Thymus (tissue), 14 donors: ENCODE measurements at places on chromosomes 2 and 18.

DNA sequence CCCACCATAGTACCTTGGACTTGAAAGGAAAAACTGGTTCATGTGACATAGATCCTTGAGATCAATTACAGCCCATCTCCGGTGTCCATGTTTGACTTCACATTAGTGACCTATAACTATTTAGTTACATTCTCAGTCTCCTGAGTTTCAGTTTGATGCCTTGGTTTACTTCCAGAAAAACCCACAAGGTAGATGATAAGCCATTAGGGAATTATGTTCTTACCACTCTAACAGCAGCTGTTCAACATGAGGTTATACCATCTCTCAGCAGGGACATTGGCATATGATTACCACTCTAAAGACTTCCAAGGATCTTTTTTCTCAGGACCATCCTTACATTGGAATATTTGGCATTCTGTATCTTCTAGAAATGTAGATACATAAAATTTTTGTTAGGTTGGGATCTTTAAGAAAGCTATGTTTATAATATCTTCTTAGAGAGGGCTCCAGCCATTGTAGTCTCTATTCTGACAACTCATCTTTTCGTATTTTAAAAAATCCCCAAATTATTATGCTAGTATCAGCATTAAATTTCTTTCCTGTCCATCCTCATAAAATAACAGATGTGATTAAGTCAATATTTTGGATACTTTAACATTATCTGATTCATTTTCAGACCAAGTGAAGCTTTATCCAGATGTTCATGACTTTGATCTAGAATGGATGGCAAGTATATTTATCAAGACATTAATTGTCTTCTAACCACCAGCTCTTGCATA lies 258.9 kb downstream of the RDH14 start:
- DNase-seq: no peak

GRCh38 chr18:32612651-32613050 lies 142.0 kb upstream of the GAREM1 start:
- DNase-seq: no peak

DNA sequence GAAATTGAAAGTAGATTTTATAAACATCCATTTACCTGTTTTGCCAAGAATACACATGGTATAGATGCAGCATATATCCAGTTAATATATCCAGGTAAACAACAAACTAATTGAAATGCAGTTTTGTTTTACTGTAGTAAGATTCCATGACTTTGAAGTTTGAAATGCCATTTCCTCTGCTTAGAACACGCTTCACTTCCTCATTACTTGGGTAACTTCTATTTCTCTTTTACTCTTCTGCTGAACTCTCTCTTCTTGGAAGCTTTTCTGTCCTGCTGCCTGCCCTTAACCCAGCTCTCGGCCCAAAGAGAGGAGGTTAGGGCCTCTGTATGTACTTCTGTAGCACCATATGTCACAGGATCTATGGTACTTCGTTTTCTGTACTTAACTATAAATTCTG lies 14.1 kb upstream of the IL1RL2 start:
- no peak for DNase-seq

- no peak for DNase-seq
Measured at GRCh38 chr18:56952026-56952425, 194.9 kb upstream of the BOD1L2 start.

DNA sequence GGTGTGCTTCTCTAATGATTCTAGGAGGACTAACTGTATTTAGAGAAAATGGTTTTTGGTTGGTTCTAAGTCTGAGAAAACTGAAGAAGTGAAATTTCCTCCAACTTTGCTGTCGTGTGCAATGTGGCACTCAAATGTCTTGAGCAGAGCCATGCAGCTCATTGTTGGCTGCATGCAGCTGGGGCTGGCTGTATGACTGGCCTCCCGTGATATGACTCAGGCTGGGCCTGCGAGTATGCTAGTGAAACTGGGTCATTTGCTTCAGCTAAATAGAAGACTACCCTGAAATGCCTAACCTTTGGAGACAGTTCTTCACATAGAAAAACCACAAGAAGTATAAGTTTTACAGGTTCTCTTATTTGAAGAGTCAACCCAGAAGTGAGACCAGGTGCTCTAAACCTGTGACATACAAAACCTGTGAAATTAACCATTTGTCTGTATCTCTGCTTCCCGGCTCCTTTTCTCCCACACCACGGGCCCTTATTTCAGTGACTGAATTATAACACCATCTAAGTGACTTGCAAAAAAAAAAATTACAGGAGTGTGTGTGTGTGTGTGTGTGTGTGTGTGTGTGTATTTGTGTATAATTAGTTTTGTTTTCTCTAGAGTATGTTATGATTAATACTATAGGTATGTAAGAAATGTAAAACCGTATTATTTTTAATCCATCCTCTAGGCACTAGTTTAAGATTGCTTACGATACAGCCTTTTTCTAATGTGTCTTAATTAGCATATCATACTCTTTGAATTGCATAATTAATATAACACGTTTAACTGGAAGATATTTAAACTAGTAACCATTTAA lies 15.9 kb downstream of the POLI start:
- DNase-seq: peak; percentile 79

- peak; percentile 4 for DNase-seq
Measured at GRCh38 chr2:178306352-178307073, 112.2 kb downstream of the OSBPL6 start.

GRCh38 chr18:50586710-50587109 lies 26.8 kb downstream of the MAPK4 start:
- no peak for DNase-seq

DNA sequence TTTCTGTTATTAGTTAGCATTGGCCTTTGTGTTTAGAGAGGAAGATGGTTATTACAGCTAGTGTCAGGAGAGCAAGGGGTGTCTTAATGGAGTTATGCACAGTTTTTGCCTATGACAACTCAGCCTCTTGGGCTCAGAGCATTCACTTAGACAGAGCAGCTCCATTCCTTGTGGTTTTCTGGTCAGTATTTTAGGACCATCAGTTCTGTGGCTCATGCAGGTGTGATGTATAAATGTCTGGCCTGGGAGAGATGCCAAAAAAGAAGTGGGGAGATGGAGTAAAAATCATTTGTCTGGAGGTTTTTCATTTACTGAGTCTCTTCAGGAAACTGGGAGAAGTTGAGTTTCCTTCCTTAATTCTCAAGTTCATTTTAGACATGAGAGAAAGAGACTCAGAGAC lies 79.7 kb downstream of the PRKCE start:
- no peak for DNase-seq

GRCh38 chr2:164538240-164538866 lies 82.9 kb downstream of the GRB14 start:
- no peak for DNase-seq

GRCh38 chr18:40489301-40489700 lies 1465.7 kb upstream of the PIK3C3 start:
- no peak for DNase-seq

DNA sequence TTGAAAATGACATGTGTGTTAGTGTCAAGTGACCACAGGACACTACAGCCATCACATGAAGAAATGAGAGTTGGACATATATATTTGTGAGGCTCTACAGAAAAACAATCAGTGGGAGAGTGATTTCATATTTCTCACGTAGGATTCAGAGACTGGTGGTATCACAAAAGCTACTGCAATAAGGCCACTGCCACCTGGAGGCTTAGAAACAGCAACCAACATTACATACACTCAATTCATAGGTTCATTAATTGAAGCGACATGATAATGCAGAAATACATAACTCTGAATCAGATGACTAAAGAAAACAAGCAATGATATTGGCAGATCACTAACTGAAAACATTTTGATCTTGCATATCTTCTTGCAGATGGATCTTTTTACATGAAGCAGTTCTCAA lies 248.1 kb upstream of the KLHL14 start:
- no peak for DNase-seq

- DNase-seq: no peak
Measured at GRCh38 chr2:237618449-237618848, 8.9 kb upstream of the LRRFIP1 start.

DNA sequence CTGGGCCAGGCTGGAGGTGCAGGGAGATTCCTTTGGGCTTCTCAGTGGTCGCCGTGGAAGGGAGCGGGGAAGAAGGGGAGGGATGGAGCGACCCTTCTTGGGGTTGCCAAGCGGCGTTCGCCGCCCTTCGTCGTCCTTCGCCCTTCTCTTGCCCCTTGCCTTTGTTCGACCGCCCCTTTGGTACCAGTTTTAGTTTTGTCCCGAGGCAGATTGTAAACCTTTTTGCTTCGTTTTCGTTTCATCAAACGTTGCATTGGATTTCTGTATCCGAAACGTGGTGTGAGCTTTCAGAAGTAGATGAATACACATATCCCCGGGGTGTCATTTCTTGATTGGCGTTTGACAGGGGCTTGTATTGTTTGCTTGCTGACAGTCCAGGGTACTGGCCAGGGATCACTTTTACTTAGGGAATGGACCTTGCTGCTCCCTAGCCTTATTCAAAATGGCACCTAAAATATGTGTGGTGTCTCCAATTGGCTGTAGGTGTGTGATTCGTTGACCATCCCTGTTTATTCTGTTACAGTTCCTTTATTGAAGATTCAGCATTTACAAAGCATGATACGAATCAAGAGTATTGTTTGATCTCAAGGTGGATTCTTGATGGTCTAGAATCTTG lies 788 bp downstream of the USP14 start:
- no peak for DNase-seq

DNA sequence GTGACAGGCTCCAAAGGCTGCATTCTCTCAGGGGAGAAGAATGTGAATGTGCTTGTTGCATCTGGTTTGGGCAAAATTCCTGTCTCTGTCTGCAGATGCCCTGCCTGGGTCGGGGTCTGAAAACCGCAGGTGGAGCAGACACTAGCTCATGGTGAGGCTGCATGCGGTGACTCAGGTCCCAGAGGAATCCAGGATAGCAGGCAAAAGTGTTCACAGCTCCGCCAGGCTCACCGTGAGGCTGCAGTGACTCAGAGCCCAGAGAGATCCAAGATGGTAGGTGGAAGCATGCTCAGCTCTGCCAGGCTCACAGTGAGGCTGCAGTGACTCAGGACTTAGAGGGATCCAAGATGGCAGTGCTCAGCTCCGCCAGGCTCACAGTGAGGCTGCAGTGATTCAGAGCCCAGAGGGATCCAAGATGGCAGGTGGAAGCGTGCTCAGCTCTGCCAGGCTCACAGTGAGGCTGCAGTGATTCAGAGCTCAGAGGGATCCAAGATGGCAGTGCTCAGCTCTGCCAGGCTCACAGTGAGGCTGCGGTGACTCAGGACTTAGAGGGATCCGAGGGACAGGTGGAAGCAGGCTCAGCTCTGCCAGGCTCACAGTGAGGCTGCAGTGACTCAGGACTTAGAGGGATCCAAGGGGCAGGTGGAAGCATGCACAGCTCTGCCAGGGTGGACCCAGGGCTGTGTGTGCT lies 200.5 kb downstream of the ACKR3 start:
- DNase-seq: no peak

- DNase-seq: no peak
Measured at GRCh38 chr2:126793885-126794613, 104.6 kb upstream of the TEX51 start.

- no peak for DNase-seq
Measured at GRCh38 chr2:38788306-38788705, 10.3 kb downstream of the GEMIN6 start.

DNA sequence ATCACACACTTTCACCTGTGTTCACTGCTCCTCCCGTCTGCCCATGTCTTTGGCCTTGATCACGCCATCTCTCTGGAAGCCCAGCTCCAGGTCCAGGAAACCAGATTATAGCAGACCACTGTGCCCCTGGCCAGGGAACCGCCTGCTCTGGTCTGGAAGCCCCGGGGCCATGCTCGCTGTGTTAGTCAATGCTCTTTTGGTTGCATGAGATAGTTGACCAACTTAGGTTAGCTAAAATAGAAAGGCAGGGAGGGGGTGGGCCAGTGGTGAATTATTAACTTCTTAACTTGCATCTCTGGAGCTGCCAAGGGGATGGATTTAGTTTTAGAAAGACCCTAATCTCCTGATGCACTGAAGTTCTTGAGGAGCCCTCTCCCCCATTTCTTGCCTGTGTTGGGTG lies 232.7 kb downstream of the AGAP1 start:
- no peak for DNase-seq

DNA sequence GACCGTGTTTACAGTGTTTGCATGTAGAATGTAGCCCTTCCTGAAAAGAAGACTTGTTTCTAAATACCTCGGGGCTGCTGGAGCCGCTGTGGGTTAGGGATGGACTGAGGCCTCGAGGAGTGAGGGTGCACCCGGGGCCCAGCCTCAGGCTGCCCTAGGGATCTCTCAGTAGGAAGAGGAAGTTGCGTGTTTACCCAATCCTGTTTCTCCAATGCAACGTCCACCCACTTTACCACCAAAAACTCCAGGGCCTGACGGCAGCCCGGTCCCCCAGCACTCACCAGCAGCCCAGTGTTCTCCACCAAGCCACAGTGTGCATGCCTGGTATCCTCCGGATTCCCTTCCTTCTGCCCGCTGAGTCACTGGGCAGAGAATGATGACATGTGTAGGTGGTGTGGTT lies 255.8 kb downstream of the GLI2 start:
- DNase-seq: no peak

DNA sequence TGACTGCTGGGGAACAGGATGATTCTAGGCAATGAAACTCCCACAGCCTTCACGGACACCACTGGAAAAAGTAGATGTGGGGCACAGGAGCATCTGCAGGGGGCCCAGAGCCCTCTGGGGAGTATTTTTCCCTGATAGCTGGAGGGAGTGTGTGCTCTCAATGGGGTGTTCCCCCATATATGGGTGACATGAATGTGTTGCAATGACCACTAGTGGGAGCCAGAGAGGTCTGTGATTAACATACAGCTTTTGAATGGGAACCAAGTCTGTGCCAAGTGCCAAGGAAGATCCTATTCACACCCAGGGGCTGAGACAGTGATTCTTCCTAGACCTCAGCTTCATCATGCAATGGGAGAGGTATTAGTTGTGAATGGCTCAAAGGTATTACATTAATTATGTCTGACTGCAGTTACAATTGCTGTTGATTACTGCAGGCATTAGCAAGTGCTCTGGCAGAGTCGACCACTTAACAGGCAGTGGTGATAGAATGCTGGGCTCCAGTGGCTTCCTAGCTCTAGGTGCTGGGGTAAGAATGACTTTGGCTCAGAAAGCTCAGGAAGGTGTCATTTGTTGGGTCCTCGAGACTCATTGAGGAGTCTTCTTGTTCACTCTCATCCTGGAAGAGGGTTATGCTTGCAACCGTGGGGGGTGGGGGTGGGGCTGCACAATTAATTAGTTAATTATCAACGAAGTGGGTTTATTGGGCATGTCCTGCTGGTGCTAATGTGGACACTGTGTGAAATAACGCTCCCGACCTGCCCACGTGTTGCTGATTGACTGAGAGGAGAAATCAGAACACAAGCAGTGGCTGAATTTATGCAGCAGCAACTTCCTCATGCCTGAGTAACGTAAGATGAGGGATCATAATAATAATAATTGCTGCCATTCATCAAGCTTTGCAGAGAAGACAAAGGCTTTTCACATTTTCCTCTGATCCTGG lies 194.1 kb downstream of the CLIP4 start:
- DNase-seq: peak; percentile 36

- no peak for DNase-seq
Measured at GRCh38 chr2:42957109-42957860, 164.9 kb upstream of the HAAO start.

- no peak for DNase-seq
Measured at GRCh38 chr2:83172841-83173240, 1286.2 kb downstream of the SUCLG1 start.
